Stimulated activated CD8-positive, alpha-beta memory T cell treated with anti-CD3 and anti-CD28 coated beads, Interleukin-15, amount 100 ng/mL, for 48 hours (primary cell): ENCODE measurements at places on chromosomes 16 and 17.

DNA sequence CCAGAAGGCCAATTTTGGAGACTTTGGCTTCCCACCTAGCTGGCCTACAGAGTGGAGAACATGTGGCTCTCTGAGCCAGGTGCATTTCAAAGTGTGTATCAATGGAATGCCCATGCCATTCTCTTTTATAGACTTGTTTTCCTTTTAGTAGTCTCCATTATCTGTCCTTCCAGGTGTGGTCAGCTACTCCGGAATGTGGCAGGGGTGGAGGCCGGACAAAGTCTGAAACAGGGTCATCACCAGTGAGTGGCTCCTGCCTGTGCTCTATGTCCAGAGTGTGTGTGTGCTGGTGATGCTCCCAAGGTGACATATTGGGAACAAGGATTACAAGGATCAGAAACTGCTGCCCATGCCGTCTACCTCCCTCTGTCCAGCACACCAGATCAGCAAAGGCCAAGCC lies 3.8 kb upstream of the TMEM220 start:
- DNase-seq = no peak

DNA sequence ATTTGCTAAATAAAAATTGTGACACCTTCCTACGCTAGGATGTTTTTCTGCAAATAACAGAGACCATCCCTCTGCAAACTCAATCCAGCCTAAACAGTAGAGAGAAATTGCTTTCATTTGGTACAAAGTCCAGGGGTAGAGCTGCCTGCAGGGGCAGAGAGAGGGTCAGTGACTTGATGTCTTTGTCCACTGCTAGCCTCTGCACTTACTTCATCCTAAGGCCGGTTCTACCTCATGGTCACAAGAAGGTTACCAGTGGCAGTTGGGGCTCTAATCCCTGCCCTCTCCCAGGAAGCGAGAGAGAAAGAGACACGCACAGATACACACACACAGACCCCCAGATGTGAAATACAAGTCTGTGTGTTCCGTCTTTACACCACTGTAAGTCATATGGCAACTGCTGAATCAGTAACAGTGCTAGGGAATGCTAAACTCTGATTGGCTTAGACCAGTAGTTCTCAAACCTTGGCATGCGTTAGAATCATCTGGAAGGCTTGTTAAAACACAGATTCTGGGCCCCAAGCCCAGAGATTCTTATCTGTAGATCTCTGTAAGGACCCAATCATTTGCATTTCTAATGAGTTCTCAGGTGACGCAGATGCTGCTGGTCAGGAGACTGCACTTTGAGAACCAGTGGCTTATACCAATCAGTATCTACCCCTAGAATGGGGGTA lies 13.1 kb upstream of the LPCAT2 start:
- no peak for DNase-seq

- DNase-seq = no peak
These were observed 47.9 kb downstream of the SLC6A4 start for GRCh38 chr17:30187573-30187972.

GRCh38 chr17:51083981-51084380 lies 36.7 kb downstream of the SPAG9 start:
- DNase-seq = no peak

DNA sequence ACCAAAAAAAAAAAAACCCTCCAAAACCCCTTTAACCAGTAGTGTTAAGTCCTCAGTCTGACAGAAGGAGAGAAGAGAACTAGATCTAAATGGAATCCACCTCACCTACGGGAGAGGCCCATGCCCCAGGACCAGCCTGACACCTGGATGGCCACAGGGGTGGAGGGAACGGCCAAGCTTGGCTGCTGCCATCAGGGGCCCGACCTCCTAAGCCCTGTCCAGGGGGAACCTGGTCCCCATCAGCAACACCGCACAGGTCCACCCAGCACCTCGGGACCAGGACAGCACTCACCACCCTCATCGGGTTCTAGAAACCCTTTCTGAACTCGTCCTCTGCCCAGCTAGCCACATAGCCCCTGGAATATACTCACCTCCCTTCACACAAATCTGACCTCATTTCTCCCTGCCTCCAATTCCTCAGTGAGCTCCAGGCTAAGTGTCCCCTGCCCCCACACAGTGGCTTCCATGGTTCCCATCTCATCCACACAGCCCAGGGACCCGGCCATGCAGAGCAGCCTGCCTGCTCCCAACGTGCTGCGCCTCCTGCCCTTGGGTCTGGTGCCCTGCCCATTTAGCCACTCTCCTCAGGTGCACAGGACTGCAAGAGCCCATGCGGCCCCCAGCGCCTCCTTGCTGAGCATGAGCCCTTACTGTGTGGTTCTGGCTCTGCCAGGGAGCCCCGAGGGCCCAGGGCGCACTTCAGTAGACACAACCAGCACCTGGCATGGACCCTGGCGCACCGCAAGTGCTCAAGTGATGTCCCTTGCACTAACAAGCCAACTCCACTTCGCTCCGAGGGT lies 18.3 kb upstream of the CYTH1 start:
- DNase-seq = no peak
